ENCODE measurements at places on chromosomes 13 and 19.

DNA sequence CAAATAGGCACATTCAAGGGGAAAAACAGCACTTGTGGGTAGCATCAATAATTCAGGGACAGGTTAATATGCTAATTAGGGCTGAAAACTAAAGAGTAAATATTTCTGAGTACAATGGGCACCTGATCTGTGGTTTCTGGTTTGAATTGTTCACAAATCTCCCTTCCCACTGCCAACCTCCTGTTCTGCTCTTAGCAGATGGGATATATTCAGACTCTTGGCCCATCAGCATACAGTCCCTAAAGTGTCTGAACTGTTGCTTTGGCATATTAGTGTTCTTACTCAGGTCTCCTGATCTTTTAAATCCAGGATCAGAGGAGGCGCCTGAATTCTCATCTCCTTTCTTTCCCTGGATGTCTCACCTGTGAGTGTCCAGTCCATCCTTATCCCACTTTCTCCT is 8.2 kb upstream of the LRCH1 start:
- DNase-seq: no peak

DNA sequence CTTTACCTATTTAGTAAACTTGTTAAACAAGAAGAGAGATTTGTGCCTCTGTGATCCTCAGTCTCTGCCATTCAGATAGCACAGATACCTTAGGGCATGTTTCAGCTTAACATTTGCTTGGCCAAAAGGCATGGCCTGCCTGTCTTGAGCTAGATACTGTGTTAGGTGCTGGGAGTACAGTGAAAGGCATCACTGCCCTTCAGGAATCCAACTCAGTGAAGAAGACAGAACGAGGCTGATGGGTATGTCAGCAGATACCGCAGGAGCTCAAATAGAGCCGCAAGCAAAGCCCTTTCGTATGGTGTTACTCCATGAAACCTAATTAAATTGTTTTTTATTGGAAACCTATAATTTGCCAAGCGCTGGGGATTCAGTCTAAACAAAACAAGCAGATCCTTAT is 12.9 kb downstream of the ZNF507 start:
- DNase-seq: peak; percentile 90

DNA sequence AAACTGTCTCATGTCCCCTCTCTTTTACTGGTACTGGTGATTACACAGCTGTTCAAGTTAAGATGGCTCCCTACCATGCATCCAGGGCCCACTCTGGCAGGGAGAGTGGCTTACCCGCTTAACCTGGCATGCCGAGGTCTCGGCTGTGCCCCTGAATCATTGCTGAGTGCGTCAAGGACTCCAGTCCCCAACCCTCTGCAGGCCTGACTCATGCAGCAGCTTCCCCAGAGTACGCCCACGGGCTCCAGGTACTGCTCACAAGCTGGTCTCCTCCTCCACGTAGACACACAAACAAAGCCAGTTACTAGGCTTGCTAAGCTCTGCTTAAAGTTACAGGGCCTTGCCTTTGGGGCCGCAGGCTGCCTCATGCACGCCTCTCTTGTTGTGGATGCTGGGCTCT is 447.4 kb downstream of the COG6 start:
- DNase-seq: no peak

GRCh38 chr13:50676602-50677001 is 166.9 kb downstream of the DLEU7 start:
- no peak for DNase-seq

DNA sequence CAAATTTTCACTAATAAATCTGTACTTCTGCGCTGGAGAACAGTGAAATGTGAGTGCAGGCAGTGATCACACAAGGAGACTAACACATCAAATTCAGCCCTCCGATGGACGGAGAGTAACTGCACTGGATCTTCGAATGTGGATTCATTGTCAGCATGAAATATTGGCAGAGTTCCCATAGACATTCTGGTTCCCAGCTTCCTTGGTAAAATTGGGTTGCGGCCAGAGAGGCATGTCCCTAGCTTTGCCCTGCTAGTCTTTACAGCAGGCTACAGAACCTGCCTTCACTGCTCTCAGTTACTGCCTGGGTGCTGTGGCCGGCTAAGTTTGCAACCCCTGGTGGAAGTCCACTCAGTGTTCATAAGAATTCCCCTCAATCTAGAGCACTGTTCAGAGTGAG is 32.3 kb upstream of the UQCRFS1 start:
- DNase-seq: peak; percentile 23

GRCh38 chr13:34944751-34945150 is 2.7 kb downstream of the NBEA start:
- DNase-seq: no peak

DNA sequence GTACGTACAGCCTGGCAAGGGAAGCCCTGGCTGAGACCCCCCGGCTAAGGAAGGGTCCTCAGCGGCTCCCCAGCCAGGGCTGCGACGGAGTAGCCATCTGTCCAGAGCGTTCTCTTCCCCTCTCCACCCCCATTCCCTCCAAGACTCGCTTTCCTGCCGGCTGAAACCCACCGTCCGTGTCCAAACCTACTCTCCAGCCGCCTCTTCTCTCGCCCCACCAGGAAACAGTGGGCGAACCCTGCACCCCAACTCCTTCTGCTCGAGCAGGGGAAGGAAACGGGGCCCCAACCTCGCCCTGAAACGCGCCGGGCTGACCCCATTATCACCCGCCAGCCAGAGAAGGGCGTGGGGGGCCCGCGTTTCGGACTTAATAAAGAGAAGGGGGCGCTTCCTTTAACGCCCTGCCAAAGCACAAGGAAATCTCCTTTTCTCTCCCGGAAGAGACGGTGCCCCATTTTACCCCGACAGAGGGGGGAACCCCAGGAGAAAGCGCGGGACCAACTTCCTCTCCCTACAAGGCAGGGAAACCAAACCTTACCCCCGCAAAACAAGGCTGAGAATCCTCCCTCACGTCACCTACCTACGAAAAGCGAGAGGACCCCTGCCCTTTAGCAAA is 2.5 kb downstream of the ZC3H4 start:
- DNase-seq: no peak

DNA sequence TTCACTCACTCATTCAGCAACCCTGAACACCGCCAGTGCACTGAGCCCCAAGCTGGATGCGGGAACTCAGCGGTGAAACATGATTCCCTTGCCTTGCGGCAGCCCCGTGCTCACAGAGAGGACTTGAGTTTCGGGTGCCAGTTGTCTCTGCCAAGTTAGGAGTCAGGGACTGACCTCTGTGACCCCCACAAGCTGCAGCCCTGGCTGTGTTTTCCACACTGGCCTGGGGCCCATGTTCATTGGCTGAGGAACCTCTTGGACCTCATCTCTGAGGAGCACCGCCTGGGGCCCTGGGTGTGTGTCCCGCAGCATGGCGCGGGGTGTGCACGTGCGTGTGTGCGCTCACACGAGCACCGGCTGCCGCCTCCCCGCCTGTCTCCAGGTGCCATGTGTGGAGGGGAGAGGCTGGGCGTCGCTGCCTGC is 31.0 kb downstream of the CAPN12 start:
- no peak for DNase-seq

DNA sequence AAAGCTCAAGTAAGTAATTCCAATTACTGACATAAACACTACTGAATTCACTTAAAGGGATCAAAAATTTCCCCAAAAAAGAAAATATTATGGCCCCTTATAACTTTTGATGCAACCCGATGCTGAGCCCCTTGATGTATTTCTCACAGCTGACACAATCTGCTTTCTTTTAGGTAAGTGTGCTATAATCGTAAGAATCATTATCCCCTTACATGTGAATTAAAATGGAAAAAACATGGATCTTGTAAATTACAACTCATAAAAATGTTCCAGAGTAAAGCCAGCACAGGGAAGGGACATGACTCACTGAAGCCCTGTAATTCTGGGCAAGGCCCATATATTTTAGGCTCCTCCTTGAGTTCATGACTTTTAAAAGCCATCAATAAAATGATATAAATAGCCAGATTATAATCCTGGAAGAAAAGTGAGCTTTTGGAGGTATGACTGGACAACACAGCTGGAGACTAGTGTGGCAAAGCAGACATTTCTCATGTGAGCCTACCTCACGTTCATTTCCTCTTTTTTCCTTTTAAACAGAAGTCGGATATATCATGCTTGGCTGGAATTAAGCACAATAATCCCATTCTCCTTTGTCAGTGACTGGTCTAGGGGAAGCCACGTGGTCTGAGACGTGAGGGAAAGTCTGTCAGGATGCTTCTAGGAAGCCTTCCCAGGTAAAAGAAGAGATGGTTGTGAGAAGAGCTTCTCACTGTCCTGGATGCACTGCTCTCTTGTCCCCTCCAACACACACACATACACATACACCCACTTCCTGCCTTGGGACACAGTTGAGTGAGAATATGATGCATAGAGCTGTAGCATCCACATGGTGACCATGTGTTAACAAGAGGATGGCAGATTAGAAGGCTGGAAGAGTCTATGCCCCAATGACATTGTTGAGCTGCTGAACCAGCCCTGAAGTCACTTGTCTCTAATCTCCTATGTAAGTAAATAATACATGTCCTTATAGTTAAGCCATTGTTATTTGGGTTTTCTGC is 165.4 kb downstream of the RGCC start:
- DNase-seq: no peak

DNA sequence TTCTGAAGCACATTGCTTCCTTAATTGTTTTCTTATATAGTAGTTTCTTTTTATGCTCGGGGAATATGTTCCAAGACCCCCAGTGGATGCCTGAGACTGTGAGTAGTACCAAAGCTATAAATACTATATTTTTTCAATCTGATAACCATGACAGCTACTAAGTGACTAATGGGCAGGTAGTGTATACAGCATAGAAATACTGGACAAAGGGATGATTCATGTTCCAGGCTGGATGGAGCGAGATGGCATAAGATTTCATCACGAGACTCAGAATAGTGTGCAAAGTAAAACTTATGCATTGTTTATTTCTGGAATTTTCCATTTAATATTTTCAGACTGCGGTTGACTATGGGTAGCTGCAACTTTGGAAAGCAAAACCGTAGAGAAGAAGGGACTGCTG is 47.9 kb upstream of the OLFM4 start:
- DNase-seq: no peak

DNA sequence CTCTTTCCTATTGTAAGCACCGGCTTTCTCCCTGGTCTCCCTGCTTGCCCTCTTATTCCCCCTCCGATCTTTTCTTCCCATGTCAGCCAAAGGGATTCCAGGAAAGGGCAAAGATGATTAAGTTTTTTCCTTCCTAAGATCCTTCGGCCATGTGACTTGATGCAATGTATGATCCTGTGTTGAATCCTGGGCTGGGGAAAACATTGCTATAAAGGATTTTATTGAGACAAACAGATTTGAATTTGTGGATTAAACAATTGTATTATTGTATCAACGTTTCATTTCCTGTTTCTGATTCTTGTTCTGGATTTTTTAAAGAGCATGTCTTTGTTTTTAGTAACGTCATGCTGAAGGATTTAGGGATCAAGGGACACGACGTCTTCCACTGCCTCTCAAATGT is 16.9 kb upstream of the ZNF541 start:
- no peak for DNase-seq

- no peak for DNase-seq
Observed at GRCh38 chr19:47142779-47143178, 12.1 kb downstream of the SAE1 start.

DNA sequence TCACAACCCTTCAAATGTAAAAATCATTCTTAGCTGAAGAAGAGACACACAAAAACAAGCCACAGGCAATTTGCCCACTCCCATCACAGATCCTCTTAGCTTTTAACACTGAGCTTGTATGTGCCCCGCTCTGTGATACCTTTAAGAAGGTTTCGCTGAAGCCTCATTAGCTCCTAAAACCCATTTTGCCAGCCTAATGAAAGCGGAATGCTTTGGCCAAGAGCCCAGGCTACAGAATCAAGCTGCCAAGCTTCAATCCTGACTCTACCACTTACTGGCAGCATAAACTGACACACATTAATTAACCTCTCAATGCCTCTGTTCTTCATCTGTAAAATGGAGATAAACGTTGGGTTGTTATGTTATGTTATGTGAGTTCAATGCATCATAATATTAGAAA is 10.5 kb downstream of the ZNF112 start:
- no peak for DNase-seq

- no peak for DNase-seq
Observed at GRCh38 chr13:64534302-64534701, 2695.8 kb downstream of the PCDH9 start.

DNA sequence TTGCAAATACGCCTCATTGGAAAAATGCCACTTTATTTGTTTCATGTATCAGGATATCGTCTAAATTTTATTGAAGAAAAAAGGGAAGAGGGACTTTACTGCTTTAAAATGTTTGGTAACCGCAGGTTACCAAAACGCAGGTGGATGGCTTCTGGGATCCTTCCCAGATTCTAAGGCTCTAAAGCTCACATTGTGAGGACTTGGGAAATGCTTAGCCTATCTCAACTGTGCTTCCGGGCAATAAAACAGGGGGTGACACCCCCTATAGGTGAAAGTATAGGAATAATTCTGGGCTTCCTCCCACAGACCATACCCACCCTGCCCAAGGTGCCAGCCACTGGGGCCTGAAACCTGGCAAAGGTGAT is 73.2 kb upstream of the IPO5 start:
- DNase-seq: no peak

DNA sequence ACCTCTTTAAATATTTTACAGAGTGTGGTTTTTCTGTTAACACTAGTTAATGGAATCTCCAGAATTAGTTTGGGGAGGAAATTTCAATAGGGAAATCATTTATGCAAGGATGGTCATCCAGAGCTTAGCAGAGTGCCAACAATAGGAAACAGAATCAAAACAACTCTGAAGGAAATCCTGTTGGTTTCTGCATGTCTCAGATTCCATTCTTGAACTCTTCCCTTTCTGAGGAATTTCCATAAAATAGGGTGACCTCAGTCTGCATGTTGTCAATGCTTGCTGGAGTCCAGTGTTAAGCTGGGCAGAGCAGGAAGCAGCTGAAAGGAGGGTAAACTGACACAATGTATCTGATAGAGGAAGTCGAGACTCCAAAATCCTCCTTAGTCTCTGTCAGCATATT is 16.9 kb downstream of the CBY2 start:
- DNase-seq: no peak

GRCh38 chr19:44164327-44164672 is 600 bp upstream of the ZNF226 start:
- no peak for DNase-seq

All from NCI-H2227 treated with DMSO at 0.1 percent for 48 hours (cell line).